ENCODE measurements at places on chromosomes 13 and 19.

DNA sequence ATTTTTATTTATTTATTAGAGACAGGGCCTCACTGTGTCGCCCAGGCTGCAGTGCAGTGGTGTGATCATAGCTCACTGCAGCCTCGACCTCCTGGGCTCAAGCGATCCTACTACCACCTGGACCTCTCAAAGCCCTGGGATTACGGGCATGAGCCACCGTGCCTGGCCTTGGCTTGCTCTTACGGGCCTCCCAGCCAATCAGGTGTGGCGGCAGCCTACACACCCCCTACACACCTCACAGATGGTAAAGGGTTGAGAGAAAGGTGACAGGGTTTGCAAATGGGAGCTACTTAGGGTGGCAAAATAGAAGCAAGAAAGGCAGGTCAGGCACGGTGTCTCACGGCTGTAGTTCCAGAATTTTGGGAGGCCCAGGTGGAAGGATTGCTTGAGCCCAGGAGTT lies 1.0 kb upstream of the ZBTB32 start:
- DNase-seq, result no peak

DNA sequence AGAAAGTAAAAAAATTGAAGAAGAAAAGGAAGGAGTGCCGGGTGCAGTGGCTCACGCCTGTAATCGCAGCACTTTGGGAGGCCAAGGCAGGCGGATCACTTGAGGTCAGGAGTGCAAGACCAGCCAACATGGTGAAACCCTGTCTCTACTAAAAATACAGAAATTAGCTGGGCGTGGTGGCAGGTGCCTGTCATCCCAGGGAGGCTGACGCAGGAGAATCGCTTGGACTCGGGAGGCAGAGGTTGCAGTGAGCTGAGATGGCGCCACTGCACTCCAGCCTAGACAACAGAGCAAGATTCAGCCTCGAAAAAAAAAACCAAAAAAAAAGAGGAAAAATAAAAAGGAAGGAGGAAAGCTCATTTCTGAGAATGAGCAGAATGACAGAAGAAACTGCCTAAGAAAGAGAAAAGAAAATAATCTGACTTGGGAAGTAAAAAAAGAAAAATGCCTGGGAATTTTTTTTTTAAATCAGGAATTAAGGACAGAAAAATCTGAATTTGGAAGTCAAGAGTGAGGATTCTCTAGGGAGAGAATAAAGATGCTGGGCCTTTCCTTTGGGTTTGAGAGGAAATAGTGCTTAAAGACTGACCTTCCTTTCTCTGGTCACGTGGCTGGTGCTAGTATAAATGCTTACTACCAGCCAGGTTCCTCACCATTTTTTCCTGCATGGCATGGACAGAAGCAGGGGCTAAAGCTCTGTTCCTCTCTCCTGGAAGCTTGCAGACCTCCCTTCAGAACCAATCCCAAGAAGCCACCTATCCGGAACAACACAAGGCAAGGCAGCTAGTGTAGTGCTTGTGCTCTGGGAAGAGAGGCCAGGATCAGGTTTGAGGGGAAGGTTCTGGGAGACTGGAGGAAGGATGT lies at the start of gene FFAR2:
TSS of gene FFAR2 (plus strand) at position 652 of the 864 bp plus-strand sequence. CDS start 1,458 bp downstream, outside the sequence.
- DNase-seq, result no peak

- DNase-seq, result no peak
Observed at GRCh38 chr19:28238270-28238820, 974.6 kb downstream of the UQCRFS1 start.

- DNase-seq, result no peak
Observed at GRCh38 chr19:5038631-5039271, 69.8 kb downstream of the KDM4B start.

DNA sequence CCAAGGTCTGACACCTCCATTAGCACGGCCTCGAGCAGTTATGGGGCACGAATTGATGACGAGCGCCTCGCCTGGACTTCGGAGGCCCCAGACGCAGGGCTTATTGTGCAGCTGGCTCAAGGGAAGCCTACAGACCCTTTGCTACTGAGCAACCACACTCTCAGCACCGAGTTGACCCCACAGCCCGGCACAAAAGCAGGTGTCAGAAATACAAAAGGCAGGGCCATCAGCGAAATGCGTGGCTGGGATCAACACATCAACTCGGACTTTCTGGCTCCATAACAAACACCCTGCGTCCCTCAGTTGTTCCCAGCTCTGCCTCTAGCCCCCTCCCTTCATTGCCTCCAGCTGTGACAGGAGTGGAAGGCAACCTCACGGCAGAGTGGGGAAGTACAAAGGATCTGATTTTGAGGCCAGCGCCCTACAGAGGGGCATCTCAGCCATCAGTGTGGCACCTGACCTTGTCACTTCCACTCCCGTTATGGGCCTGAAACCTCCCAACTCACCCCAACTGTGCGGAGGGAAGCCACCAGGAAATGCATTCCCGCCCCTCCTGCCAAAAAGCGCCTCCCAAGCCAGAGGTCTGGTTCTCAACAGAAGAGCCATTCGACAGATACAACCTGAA lies 18.0 kb downstream of the PEPD start:
- DNase-seq, result no peak

DNA sequence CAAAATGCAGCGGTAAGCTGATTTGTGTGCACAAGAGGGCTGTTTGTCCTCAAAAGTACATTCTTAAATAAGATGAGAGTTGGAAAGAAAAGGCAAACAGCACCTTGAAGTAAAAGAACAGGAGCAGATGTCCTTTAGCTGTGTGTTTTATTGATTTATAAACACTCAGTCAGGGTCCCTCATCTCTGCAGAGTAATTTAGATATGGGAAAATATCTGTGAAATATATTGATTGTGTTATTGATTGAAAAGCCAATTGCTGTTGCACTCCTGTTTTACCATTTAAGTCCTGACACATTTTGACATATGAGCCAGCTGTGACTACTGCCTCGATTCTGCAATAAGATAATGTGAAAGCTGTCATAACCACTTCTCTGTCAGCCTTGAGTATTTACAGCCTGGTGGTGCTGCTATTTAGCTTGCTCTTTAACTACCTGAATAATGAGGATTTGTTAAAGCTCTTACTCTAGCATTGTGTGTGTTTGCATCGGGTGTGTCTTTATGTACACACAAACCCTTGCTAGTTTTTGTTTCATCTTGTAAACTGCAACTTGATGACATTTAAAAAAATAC lies 550.1 kb downstream of the DACH1 start:
- no peak for DNase-seq

DNA sequence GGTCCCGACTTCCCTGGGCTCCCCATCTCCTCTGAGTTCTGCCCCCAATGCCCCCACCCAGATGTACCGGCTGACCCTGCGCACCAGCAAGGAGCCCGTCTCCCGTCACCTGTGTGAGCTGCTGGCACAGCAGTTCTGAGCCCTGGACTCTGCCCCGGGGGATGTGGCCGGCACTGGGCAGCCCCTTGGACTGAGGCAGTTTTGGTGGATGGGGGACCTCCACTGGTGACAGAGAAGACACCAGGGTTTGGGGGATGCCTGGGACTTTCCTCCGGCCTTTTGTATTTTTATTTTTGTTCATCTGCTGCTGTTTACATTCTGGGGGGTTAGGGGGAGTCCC lies 6.5 kb downstream of the FUZ start:
- DNase-seq, result no peak

- no peak for DNase-seq
Observed at GRCh38 chr13:94711561-94712286, 621 bp downstream of the SOX21 start.

GRCh38 chr13:27634231-27634630 lies 12.5 kb downstream of the POLR1D start:
- no peak for DNase-seq

- no peak for DNase-seq
Observed at GRCh38 chr13:84940167-84940566, 859.1 kb downstream of the SLITRK6 start.

GRCh38 chr19:3608079-3608641 lies 1.5 kb upstream of the TBXA2R start:
- DNase-seq, result no peak

GRCh38 chr13:108957369-108958012 lies 328.1 kb downstream of the MYO16 start:
- no peak for DNase-seq

GRCh38 chr19:47351548-47351947 lies 2.4 kb downstream of the DHX34 start:
- DNase-seq, result no peak

DNA sequence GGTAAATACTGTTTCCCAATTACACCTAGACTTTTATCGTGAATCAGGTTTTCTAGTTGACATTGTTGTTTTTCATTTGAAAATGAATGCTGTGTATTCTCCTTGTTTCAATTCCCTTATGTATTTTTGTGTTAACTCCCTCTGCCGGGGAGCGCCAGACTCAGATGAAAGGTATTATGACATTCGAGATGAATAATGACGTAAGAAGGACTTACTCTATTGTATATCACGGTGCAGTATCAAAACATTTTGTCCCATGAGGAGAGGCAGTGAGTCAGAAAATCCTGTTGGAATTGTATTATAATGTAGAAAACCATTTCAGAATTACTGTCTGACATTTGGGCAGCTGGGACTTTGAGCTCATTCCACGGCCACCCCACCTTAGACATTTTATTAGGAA lies 61.6 kb downstream of the LRCH1 start:
- DNase-seq, result no peak

DNA sequence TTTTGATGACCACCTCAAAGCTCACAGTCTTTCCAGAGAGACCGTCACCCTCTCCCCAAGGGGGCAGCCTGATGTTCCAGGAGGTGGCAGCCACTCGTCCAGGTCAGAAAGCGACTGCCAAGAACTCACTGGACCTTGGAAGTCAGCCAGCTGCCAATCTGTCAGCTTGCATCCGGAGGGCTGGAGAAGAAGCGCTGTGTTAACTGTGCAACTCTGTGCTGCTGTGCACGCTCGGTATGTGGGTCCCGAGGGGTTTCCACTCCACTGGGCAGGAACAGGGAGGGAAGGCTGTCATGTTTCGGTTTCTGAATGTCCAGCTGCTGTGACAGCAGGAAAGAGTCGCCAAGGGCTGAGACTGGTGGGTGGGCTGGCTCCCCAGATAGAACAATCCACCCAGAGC lies 89.2 kb downstream of the CACNA1A start:
- DNase-seq, result no peak

GRCh38 chr13:113190181-113190580 lies 18.3 kb downstream of the PCID2 start:
- DNase-seq, result no peak

GRCh38 chr13:71861769-71862458 lies 5.1 kb downstream of the DACH1 start:
- DNase-seq, result no peak

GRCh38 chr13:110410936-110411687 lies 104.0 kb downstream of the COL4A2 start:
- no peak for DNase-seq

- DNase-seq, result no peak
Observed at GRCh38 chr13:49667773-49668172, 23.5 kb downstream of the EBPL start.

GRCh38 chr13:64429691-64430090 lies 2800.4 kb downstream of the PCDH9 start:
- DNase-seq, result no peak

GRCh38 chr19:13993590-13994300 lies 12.4 kb downstream of the RFX1 start:
- DNase-seq, result no peak

DNA sequence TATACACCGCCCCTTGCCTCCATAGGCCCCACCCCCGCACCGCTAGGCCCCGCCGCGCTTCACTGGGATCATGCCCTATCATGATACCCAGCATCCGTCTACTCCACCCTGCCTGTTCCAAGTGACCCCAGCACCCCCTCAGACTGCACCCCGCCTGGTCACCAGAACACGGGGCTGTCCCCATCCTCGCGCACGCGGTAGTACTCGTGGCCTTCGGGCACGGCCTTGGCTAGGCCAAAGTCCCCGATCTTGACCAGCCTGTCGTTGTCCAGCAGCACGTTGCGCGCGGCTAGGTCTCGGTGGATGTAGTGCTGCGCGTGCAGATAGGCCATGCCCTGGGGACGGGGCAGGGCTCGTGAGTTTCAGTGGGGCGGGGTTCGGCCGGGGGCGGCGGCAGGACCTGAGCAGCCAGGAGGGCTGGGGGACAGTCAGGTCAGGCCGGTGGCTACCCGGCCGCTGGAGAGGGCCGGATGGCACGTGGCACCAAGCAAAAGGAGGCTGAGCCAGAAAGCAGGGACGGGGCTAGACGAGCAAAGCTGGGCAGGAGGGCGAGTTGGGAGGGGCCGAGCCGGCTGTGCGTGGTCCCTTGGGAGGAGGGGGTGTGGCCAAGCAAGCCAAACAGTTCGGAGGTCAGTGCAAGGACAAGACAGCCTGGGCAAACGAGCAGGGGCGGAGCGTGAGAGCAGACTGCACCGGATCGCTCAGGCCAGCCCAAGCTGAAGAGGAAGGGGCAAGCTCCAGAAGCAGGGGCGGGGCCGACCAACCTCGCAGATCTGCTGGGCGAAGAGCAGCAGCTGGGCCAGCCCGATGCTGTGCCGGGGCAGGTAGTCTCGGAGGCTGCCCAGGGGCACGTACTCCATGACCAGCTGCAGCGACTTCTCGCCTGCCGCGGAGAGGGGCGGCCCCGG lies 13.6 kb upstream of the ICAM3 start:
- no peak for DNase-seq
